ENCODE measurements at places on chromosomes 13 and 19. TPM values are rescaled to one million over a fixed set of nuclear protein-coding genes. Genes with fewer than 3 reads are reported as not detected.
A peak's percentile ranks its signal among the peaks of the same experiment; 100 is the strongest.

Gene KL
- total RNA-seq, result 0.17 TPM

Gene CD33
- total RNA-seq, result 0.58 TPM

Gene CRB3
- 5.1 TPM for total RNA-seq

Gene MBD3L3
- total RNA-seq, result not detected

Gene SMIM17
- not detected for total RNA-seq

DNA sequence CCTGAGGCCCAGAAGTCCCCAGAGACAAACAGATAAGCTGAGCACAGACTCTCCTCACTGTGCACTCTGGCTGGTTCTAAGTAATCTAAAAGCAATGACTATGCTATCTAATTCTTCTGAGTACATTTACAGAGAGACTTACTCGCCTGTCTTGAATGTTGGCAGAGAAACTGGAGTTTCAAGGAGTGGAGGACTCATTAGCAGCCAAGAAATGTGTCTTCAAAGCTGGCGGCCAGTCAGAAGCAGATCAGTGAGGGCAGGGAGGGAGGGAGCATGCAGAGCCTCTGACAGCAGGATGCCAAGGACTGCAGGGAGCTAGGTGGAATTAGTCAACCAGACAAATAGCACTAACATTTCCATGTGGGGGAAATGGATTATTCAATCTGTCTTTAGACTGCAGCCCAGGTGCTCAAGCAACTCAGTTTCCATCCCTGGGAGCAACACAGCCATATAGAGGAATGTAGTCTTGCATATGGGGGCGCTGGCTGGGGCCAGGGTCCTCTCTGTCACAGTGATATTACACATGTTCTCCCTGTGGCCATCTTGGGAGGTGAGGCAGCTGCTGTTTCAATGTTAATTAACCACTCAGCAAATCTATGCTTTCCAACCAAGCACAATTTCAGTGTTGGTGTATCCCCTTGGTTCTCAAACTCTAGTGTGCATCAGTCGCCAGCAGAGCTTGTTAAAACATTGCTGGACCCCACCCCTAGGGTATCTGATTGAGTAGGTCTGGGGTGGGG, 97.9 kb downstream of the CCNA1 start:
- H3K36me3 ChIP-seq, result no peaks in the 10 kb centered on the region
- DNase-seq, result no peak
- no peaks in the 10 kb centered on the region for H3K27me3 ChIP-seq
- H3K4me1 ChIP-seq, result no peaks in the 10 kb centered on the region
- H3K4me3 ChIP-seq, result no peak overlapping the region
- no peak overlapping the region for H3K27ac ChIP-seq

GRCh38 chr13:97310809-97311436, 88.8 kb downstream of the MBNL2 start:
- no peaks in the 10 kb centered on the region for H3K27me3 ChIP-seq
- DNase-seq, result no peak
- no peaks in the 10 kb centered on the region for H3K36me3 ChIP-seq
- H3K4me1 ChIP-seq, result no peaks in the 10 kb centered on the region
- H3K4me3 ChIP-seq, result no peak overlapping the region

GRCh38 chr19:57620673-57621348, 6.8 kb downstream of the ZNF134 start:
- H3K27me3 ChIP-seq, result no peaks in the 10 kb centered on the region
- H3K27ac ChIP-seq, result no peak overlapping the region
- H3K36me3 ChIP-seq, result peaks cover 51% of the 10 kb centered on the region
- no peaks in the 10 kb centered on the region for H3K4me1 ChIP-seq
- DNase-seq, result no peak
- H3K4me3 ChIP-seq, result peak overlapping the region; percentile 2

GRCh38 chr13:28495538-28496187, 735 bp upstream of the FLT1 start:
- H3K27ac ChIP-seq, result no peak overlapping the region
- no peaks in the 10 kb centered on the region for H3K36me3 ChIP-seq
- no peak for DNase-seq
- H3K4me3 ChIP-seq, result no peak overlapping the region
- peaks cover 6% of the 10 kb centered on the region for H3K27me3 ChIP-seq

GRCh38 chr13:45879666-45880065, 28.1 kb upstream of the SIAH3 start:
- DNase-seq, result no peak
- no peaks in the 10 kb centered on the region for H3K4me1 ChIP-seq
- H3K36me3 ChIP-seq, result no peaks in the 10 kb centered on the region
- H3K27ac ChIP-seq, result no peak overlapping the region

DNA sequence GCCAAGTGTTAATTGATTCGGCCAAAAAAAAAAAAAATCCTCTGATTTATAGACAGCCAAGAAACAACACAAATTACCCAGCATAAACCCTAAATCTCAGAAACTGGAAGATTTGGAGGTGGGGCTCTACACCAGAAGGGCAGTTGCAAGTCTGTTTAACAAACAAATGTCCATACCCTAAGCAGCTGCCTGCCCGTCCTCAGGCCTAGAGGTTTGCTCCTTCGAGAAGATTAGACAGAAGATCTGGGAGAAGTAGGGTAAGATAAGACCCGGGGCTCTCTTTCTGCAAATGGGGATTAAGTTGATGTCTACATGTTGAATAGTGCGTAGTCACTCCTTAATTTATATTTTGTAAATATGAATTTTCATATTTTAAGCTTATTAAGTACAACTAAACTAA, 3.4 kb upstream of the N4BP2L1 start:
- no peaks in the 10 kb centered on the region for H3K27me3 ChIP-seq
- H3K36me3 ChIP-seq, result no peaks in the 10 kb centered on the region
- no peak overlapping the region for H3K27ac ChIP-seq
- H3K4me1 ChIP-seq, result peaks cover 15% of the 10 kb centered on the region
- no peak for DNase-seq

DNA sequence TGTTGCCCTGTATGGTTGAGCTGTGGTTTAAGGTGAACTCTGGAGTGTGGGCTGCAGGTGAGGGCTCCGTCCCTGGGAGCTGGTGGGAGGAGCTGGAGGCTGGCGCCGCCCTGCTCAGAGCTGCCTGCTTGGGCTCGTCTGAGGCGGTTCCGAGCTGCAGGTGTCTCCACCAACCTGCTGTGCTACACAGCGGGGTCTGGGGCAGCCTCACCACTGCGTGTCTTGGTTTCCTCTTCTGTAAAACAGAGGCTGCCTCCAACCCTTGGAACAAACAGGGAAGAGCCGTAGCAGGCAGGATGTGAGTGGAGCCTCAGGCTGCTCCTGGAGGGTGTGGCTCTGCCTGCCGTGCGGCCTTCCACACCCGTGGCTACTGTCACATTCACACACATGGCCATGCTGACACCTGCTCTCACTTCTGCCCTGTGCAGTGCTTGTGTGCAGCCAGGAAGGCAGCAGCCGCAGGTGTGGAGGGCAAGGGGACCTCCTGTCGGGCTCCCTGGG, 21.4 kb downstream of the NAXD start:
- H3K4me1 ChIP-seq, result no peaks in the 10 kb centered on the region
- H3K27me3 ChIP-seq, result no peaks in the 10 kb centered on the region
- H3K27ac ChIP-seq, result no peak overlapping the region
- peaks cover 52% of the 10 kb centered on the region for H3K36me3 ChIP-seq

DNA sequence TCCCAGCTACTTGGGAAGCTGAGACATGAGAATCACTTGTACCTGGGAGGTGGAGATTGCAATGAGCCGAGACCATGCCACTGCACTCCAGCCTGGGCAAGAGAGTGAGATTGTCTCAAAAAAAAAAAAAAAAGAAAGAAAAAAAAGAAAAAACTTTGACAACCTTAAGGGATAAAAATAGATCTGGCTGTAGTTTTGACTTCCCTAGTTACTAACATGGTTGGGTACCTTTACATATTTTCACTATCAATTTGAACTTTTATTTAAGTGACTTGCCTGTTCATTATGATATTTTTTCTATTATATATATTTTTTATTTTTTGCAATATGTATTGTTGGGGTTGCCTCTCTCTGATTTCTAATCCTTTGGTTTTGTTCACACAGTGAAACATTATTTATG, 8.4 kb upstream of the ZNF235 start:
- H3K27me3 ChIP-seq, result no peaks in the 10 kb centered on the region
- H3K4me1 ChIP-seq, result no peaks in the 10 kb centered on the region
- H3K4me3 ChIP-seq, result no peak overlapping the region
- DNase-seq, result no peak

- DNase-seq, result no peak
- no peaks in the 10 kb centered on the region for H3K4me1 ChIP-seq
- no peak overlapping the region for H3K27ac ChIP-seq
- no peaks in the 10 kb centered on the region for H3K27me3 ChIP-seq
- H3K36me3 ChIP-seq, result peaks cover 22% of the 10 kb centered on the region
Observed at GRCh38 chr19:39492225-39492624, 6.5 kb upstream of the DLL3 start.

DNA sequence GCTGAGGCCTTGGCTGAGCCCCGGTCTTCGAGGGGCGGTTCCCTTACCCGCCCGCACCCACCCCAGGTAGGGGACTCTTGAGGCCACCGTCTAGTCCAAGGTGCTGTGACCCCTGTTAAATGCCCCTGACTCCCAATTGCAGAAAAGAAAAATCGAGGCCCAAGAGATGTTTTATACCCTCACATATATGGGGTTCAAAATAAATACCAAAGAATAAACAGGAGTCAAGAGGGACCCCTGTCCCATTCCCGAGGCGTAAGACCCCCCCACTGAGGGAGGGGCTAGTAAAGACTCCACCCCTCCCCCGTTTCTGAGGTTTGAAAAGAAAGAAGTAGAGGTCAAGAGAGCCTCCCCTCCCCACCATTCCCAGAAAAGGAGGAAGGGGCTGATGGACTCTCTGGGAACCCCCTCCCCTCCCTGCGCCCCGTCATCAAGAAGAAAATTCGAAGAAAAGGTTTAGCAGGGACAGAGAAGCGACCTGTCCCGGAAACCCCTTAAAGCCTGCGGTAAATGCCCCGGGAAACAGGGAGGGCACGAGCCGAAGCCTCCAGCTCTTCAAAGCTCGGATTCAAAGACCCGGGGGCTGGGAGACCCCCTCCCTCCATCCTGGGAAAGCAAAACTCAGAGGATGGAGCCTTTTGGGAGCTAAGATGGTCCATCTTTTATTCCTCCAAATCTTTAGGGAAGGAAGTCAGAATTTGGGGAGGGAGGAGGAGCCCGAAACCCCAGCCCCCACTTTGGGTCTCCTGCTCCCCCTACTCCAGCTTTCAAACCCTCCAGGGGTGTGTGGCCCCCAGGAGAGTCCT, 755 bp upstream of the RAB3A start:
- peak overlapping the region; percentile 81 for H3K4me3 ChIP-seq
- no peaks in the 10 kb centered on the region for H3K36me3 ChIP-seq

DNA sequence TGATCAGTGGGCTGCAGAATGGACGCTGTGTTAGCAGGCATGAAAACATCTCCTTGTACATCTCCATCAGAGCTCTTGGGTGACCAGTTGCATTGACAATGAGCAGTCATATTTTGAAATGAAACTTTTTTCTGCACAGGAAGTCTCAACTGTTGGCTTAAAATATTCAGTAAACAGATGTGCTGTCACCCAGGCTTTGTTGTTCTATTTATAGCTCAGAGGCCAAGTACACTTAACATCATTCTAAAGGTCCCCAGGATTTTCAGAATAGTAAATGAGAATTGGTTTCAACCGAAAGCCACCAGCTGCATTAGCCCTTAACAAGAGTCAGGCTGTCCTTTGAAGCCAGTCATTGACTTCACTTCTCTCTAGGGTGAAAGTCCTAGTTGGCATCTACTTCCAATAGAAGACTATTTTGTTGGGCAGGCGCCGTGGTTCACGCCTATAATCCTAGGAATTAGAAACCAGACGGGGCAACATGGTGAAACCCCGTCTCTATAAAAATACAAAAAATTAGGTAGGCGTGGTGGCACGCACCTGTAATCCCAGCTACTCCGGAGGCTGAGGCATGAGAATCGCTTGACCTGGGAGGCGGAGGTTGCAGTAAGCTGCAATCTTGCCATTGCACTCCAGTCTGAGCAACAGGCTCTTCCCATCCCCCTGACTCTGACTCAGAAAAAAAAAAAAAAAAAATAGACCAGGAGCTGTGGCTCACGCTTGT, 7.9 kb upstream of the PDE4A start:
- peak overlapping the region; percentile 47 for H3K27ac ChIP-seq
- H3K36me3 ChIP-seq, result no peaks in the 10 kb centered on the region
- H3K27me3 ChIP-seq, result peaks cover 5% of the 10 kb centered on the region
- H3K4me3 ChIP-seq, result peak overlapping the region; percentile 16
- DNase-seq, result peak; percentile 52

GRCh38 chr13:40401911-40402776, 264.3 kb downstream of the FOXO1 start:
- DNase-seq, result no peak
- H3K4me1 ChIP-seq, result peaks cover 10% of the 10 kb centered on the region
- H3K4me3 ChIP-seq, result no peak overlapping the region
- H3K36me3 ChIP-seq, result no peaks in the 10 kb centered on the region
- H3K27me3 ChIP-seq, result no peaks in the 10 kb centered on the region

DNA sequence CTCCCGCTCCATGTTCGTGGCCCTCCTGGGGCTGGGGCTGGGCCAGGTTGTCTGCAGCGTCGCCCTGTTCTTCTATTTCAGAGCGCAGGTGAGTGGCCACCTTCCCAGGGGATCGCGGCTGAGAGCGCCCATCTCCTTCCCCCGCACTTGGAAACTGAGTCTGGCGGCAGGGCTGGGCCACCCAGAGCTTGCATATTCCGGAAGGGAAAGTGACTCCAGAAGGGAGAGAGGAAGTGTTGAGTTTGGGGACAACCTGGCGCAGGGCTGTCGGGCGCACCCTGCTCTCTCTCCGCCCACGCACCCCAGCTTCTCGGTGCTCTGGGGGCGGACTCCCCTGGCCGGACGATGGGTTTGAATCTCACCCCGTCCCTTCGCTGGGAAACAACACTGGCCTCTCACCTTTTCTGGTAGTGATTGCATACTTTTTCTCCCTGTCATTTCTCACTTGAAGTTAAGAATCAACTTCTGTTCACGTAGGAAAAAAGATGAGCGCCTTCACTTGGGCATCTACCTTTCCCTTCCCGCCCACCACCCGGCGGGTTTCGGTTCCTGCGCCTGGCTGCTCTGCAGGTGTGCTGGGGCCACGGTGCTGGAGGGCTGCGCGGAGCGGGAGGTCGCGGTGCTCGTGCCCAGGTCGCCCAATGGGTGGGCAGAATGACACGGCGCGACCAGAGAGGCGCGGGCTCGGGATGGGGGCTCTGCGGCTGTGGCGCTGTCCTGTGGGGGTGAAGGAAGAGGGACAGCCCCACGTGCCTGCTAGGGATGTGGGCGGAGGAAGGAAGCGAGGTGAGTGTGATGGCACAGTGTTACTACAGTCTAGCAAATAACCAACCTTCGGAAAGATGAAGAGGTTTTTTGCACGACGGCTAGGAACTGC, 721 bp downstream of the TNFSF11 start:
- no peaks in the 10 kb centered on the region for H3K27me3 ChIP-seq
- peak overlapping the region; percentile 55 for H3K4me3 ChIP-seq
- peaks cover 12% of the 10 kb centered on the region for H3K4me1 ChIP-seq

GRCh38 chr19:6273701-6274601, 5.8 kb downstream of the MLLT1 start:
- H3K4me3 ChIP-seq, result no peak overlapping the region
- H3K36me3 ChIP-seq, result peaks cover 4% of the 10 kb centered on the region
- H3K27me3 ChIP-seq, result no peaks in the 10 kb centered on the region
- peaks cover 42% of the 10 kb centered on the region for H3K4me1 ChIP-seq
- no peak for DNase-seq
- H3K27ac ChIP-seq, result no peak overlapping the region
